ENCODE measurements at places on chromosomes 11 and 22.

GRCh38 chr11:134226806-134227325 lies 2.4 kb downstream of the VPS26B start:
- no peak for DNase-seq

GRCh38 chr11:114362958-114363357 lies 37.4 kb downstream of the C11orf71 start:
- DNase-seq, result no peak

DNA sequence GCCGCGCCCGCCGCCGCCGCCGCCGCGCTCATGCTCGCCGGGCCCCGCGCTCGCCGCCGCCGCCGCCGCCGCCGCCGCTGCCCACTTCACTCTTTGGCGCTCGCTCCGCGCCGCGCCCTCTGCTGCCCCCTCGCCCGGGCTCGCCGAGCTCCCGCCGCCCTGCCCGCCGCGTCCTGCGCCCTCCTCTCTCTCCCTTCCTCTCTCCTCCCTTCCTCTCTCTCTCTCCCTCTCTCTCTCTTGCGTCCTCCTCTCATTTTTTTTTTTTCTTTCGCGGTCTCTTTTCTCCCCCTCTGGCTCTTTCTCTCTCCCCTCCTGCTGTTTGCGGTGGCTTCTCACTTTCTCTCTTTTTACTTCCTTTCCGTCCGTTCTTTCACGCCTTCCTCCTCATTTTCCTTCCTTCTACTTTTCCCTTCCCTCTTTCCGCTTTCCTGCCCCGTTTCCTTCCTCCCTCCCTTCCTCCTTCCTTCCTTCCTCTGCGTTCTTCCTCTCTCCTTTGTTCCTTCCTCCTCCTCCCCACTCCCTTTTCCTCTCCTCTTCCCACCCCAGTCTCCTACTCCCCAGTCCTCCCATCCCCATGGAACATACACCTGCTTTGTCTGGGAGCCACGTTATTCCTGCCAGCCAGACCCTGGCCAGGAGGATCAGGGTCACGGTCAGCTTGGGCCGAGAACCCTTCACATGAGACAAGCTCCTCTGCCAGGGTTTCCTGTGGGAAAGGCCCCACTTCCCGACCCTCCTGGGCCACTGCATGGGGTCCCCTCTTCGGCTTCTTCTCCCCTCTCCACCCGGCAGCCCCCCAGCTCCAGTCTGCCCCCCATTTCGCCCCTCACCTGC lies 19.3 kb upstream of the SHISAL1 start:
- no peak for DNase-seq

DNA sequence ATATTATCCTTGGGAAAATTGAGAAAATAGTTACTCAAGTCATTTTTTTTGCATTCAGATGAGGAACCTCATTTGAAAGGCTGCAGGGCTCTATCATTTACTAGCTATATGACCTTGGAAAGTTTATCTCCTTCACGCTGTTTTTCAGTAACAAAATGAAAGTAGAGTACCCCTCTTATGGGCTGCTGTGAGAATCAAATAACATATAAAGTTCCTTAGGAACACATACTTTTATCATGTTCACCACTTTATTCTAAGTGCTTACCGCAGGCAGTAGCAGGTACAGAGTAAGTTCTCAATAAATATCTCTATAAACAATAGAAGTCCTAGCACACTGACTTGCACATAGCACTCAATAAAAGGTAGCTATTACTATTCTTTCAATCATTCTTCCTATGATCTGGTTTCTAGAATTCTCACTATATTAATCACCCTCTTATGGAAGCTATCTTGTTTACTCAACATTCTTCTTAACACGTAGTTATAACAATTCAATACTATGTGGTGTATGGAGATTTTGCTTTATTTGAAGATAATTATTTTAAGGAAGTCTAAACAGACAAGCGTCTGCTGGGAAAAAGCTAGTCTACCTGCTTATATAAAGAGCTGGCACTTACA lies 1.9 kb downstream of the C11orf71 start:
- DNase-seq, result no peak

- DNase-seq, result no peak
Observed at GRCh38 chr11:67023957-67024353, 1.0 kb downstream of the SYT12 start.

- DNase-seq, result no peak
Observed at GRCh38 chr11:61577383-61578118, 3.3 kb downstream of the SYT7 start.

DNA sequence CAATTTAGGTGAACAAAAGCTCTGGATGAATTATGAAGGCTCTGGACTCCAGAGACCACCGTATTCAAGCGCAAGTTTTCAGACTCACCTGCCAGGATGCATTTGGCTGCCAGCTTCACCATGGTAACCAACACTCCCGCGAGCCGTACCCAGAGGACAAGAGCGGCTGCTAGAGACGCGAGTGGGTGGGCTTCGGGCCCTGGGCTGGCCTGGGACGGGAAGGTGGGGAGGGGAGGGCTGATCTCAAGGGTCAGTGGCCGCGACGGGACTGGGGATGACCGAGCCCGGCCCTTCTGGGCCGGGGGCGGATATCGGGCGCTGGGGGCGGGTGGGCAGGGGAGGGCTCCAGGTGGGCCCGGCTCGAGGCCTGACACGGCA lies 344 bp downstream of the IFT27 start:
- DNase-seq, result no peak

GRCh38 chr11:1854949-1855885 lies 2.3 kb downstream of the LSP1 start:
- no peak for DNase-seq

DNA sequence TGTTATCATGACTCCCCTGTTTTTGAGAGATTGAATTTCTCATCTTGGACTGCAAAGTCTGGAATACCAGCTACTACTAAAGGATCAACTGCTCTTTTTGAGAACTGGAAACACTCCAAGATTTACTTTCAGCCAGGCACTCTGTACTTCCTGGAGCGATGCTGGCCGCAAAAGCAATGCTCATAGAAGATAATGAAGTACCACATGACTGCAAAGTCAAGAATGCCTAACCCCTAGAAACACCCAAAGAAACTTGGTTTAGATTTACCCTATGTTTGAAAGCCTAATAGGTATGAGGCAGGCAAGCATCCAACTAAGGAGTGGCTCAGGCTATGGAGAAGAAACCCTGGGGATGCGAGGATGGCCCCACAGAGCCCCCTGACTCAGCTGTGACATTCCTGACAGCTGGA lies 47.7 kb upstream of the ARHGAP20 start:
- DNase-seq, result no peak

DNA sequence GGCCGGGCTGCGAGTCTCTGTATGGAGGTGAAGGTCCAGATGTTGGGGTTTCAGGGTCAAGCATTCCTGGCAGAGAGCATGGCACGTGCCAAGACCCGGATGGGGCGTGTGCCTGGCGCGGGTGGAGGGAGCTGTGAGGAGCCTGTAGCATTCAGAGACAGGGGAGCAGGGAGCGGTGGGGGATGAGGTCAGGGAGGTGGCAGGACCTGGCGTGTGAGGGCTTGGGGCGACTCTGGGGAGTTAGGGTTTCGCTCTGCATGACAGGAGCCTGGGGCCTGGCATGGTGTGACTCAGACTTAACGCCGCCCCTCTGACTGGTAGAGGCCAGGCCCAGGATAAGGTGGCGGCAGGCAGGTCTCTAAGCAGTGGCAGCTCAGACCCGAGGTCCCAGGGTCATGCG lies 103.0 kb downstream of the KCNQ1 start:
- no peak for DNase-seq

All from stimulated activated CD4-positive, alpha-beta T cell treated with anti-CD3 and anti-CD28 coated beads, Interleukin-1b, Interleukin-23, amount 100 ng/mL, for 24 hours (primary cell).